ENCODE measurements at places on chromosomes 4 and X.

- no peak for DNase-seq
Observed at GRCh38 chr4:184344899-184345572, 127.4 kb upstream of the ENPP6 start.

DNA sequence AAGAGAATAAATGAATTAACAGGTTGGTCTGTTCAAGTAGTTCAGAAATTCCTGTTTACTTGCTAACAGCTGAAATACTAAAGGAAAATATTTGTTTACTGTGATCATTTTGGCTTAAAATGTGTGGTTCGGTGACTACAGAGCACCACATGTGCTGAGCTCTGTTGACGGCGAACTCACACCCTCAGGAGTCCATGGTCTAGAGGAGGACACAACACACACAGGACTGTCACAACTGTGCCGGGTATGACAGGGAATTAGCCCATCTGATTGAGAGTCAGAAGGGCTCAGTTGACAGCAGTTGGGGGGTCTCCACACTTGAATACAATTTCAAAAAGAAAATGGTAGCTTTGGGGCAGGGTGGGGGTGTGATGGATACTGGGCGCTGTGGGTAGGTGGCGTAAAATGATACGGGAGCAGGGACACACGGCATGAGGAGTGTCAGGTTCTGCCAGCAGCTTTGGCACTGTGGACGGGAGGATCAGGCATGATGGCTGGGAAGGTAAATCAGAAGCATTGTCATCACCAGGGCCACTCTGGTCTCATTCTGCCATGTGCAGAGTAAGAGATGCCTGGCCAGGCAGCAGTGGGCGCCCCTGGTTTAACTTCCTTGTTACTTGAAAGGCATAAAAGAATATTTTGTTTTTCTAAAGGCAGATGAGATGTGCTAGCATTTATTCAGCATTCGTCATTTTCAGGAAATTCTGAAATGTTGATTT is 33.3 kb downstream of the CLDN22 start:
- no peak for DNase-seq

- no peak for DNase-seq
Observed at GRCh38 chrX:135982860-135983259, 2.4 kb upstream of the SLC9A6 start.

DNA sequence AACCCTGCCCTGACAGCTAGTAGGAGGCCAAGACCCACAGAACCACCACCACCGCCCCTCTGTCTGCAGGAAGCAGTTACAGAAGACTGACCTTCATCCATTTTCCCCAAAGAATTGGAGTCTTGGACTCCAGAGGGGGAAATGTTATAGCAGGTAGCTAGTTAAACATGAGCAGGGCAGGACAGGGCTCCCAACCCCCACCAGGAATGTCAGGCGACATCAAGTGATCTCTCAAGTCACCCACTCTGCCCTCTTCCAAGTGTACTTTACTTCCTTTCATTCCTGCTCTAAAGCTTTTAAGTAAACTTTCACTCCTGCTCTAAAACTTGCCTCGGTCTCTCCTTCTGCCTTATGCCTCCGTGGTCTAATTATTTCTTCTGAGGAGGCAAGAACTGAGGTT is 17.1 kb upstream of the AADAT start:
- DNase-seq: no peak

DNA sequence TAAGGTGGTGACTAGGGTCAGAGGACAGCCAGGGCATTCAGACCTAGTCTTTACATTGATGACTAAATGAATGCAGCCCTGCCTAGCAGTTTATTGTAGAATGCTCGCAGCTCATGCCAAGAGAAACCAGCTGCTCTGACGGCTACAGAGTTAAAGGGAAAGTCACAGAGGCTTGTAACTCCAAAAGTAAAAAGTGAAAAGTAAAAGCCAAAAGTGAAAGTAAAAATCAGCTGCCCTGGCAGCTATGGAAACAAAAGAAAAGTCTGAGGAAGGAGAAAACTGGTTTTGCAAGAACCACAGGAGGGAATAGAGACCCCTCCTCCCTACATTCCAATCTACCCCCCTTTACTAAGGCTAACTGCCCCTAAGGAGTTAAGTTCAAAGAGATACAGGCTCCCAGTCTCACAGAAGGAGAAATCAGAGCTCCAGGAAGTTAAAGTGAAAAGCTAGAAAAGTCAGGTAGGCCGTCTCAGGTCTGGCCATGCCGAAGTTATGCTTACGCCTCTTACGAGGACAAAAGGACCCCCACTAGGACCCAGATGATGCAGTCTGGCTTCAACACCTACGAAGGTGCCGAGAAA is 6.0 kb downstream of the GAGE10 start:
- DNase-seq: no peak

DNA sequence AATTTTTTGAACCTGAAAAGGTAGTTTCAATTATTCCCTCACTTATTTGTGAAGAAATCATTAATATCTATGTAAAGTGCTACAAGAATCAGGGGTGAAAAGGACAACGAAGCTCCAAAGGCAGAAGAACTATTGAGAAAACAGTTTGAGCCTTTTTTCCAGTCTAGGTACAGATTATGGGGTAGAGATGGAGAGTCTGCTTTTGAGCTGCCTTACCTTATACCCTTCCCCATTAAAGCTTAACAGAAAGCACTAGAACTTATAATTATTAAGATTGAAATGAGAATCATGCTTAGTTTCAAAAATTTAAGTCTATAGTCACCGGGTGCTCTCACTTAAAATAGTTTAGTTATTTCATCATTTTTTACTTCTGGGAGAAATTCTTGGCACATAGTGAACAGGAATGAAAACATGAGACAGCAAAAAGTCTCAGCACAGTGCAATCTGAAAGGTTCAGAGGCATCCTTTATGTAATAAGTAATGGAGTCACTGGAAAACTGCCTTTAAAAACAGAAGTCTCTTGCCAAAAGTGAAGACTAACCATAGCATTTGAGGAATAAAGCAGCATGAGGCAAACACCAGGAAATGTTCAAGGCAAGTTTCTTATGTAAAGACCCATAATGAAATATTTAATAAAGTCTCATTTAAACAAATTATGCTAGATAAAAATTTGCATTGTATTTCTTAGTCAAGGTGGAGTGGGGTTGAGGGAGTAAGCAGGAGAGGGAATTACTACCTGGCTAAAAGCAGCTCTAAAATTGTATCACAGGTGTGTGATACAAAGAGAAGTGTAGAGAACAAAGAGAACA is 5.1 kb upstream of the DCLK2 start:
- no peak for DNase-seq

- no peak for DNase-seq
Observed at GRCh38 chrX:96715481-96715880, 30.8 kb downstream of the DIAPH2 start.

DNA sequence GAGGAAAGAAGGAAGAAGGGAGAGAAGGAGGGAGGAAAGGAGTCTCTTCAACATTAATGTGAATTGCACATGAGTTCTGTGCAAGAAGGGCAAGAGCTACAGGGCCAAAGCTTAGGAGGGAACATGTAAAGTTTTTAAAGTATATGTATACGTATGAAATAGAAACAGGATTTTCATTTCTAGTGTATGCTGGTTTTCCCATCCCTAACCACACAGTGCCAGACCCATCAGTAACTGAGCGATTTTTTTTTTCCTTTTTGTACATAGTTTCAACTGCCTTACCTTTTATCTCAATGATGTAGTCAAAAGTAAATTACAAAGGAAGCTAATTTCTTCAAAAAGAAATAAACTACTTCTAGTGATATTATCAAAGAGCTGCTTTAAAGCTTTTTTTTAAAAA is 157.6 kb downstream of the SH3KBP1 start:
- DNase-seq: no peak

DNA sequence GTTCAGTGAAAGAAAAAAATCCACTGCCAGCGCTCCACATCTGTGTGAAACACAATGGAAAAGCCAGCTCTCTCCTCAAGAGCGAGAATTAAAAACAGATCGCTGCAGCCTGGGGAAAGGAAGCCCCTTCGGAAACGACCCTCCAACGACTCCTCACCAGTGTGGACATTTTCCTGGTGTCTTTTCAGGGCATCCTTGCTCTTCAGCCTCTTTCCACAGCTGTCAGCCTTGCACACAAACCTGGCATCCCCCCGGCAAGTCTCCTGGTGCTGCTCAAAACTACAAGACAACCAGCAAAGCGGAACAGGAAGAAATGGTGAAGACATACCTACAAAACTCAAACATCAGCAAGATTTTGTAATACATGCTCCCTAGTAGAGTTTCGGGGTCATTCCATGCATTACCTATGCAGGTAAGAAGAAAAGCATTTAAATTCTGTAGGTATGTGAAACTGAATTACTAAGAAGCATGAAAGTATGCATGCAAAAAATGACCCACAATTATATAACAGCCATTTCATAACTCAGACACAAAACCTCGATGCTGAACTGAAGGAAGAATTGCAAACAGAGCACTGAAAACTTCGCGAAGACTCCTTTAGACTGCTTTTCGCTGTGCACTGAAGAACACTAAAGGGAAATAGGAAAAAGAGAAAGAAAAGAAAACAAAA is 106.1 kb downstream of the PRDM5 start:
- no peak for DNase-seq

GRCh38 chrX:72536542-72536941 is 36.1 kb downstream of the HDAC8 start:
- no peak for DNase-seq

GRCh38 chr4:112225157-112225556 is 6.4 kb upstream of the AP1AR start:
- DNase-seq: no peak

- no peak for DNase-seq
Observed at GRCh38 chrX:152958047-152958446, 35.9 kb downstream of the PNMA5 start.

GRCh38 chr4:154616287-154616686 is 3.8 kb upstream of the FGG start:
- DNase-seq: no peak

- no peak for DNase-seq
Observed at GRCh38 chr4:84855774-84856173, 110.7 kb downstream of the WDFY3 start.

GRCh38 chr4:19983072-19983471 is 268.6 kb upstream of the SLIT2 start:
- no peak for DNase-seq

DNA sequence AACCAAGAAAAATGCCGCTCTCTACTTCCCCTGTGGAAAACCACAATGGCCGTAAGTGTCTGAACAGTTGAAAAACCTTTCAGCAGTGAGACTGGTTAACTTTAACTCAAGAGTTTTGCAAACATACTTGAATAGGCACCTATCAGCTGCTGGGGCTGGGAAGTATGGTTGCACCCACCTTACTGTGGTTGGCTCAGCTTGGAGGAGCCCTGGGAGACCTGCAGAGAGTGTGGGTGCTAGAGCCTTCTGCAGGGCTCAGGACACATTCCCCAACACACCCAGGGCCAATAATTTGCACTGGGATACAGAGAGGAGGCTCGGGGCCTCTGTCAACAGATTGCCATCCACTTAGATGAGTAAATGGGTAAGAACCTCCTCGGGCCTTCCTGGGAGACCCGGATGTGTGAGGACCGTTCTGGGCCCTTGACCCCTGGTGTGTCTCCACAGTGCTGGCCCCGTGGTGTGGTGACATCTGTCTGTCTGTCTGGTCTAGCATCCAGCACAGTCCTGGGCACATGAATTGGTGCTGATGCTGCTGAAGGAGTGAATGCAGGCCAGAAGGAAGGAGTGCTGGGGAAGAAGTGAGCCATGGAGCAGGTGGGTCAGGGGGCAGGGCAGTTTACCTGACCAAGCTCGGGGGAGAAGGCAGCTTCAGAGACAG is 46.5 kb downstream of the MAGEA1 start:
- no peak for DNase-seq

Data from esophagus squamous epithelium (tissue), 5 donors.